Activated CD4-positive, CD25-positive, alpha-beta regulatory T cell treated with anti-CD3 and anti-CD28 coated beads, Interleukin-2, amount 50 U/mL, for 16 hours (primary cell): ENCODE measurements at places on chromosomes 5 and 9.

GRCh38 chr9:110179734-110180133 is 28.2 kb downstream of the C9orf152 start:
- DNase-seq: no peak

DNA sequence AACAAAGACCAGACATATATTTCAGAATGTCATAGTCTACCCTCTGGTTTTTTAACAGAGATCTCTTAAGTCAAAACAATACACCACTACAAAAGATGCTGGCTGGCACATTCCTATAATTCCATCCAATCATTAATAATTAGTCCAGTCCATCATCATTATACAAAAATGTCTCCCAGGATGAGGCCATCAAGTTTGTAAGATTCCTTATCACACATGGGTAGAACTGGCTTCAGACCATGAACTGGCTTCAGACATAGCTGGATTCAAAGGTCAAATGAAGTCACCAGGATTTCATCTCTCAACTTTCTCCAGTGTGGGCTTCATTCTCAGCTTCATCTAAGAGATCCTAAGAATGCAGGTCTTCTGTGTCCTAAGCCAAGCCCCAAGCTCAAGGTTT is 147.1 kb downstream of the ENC1 start:
- no peak for DNase-seq

- DNase-seq: no peak
Measured at GRCh38 chr5:97729938-97730337, 546.9 kb upstream of the RIOK2 start.

DNA sequence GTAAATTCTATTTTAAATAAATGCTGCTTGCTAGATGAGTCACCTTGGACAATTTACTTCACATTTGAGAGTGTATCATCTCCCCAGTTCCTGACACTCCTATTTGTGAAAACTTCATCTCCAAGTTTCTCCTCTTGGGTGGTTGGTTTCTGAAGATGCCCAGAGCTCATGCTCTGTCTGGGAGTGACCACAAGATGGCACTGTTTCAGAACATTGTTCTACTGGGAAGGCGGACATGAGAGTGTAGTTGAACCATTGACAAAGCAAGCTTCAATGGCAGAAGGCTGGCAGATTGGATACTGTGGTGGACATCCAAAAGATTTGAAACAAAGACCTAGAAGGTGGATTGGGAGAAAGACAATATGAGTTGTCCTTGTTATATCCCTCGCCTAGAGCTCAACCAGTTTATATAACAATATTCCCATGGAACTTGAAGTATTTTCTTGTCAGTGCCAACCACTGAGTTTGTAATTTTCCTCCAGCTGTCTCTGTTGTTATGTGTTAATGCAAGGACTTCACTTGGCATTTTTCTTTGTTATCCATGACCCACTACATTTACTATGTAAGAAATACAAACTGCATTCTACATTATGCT is 234.3 kb upstream of the ANKH start:
- no peak for DNase-seq

GRCh38 chr9:127707766-127708165 is 978 bp downstream of the CFAP157 start:
- no peak for DNase-seq

- DNase-seq: peak; percentile 4
Measured at GRCh38 chr5:77774981-77775789, 954 bp downstream of the TBCA start.

- no peak for DNase-seq
Measured at GRCh38 chr9:4260661-4261060, 39.2 kb downstream of the GLIS3 start.

DNA sequence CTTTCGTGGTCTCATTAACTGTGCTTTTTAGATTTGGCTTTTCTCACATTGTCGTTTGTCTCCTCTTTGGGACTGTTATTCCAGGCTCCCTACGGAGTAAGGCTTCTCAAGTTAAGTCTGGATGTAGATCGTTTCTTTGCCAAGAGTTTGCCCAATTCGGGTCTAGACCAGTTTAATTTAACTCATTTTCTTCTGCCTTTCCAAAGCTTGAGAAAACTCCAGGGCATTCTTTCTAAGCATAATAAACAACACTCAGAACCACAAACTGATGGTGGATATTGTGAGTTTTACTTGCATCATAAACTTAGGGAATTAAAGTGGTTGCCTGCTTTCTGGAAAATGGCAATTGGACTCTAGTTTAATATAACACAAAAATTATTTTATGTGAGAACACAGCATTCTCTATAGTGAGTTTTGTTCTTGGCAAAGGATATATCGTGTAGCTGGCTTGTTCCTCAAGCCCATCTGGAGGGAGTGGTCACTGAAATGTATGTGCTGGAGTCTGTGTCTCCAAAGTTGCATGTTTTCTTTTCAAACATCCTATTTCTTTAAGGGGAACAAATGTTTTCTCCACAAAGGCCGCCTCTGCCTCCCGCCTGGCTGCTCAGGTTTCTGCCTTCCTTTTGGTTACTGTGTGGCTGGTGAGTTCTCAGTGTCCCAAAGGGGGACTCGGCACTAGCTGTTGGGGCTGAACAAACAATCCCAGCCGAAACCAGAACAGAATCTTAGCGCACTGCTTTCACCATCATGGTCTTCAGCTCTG is 211.3 kb upstream of the FBN2 start:
- DNase-seq: no peak

- no peak for DNase-seq
Measured at GRCh38 chr5:80041527-80041926, 6.4 kb downstream of the THBS4 start.

DNA sequence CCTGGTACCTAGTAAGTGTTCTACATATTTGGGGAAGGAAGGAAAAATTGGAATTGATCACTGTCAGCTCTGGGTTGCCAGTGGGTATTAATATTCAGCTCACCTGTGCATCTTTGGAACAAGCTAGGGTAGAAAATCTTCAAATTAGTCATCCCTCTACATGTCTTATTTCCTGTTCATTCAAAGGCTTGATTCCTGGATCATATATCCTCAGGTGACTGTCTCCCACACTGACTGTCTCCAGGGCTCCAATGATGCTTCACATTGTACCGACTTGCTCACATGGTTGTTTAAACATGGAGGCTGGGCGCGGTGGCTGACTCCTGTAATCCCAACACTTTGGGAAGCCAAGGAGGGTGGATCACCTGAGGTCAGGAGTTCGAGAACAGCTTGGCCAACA is 11.6 kb upstream of the SUSD1 start:
- DNase-seq: no peak

DNA sequence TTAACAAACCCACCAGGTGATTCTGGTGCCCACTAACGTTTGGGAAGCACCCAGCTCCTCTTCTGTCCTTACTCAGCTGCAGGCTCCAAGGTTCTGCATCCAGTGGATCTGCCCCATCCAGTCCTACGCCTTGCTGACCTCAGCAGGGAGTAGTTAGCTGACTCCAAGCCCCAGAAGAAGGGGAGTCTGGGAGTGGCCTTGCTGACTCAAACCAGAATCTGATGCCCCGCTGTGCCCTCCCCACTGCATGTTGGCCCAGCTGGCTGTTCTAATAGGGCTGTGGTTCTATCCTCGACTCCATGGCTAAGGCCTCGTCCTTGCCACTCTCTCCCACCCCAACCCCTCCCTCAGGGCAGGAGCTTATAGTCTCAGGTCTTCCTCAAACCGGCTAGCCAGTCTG is 136.3 kb downstream of the TTLL11 start:
- no peak for DNase-seq

GRCh38 chr9:74041588-74041987 is 455.5 kb upstream of the RORB start:
- no peak for DNase-seq

DNA sequence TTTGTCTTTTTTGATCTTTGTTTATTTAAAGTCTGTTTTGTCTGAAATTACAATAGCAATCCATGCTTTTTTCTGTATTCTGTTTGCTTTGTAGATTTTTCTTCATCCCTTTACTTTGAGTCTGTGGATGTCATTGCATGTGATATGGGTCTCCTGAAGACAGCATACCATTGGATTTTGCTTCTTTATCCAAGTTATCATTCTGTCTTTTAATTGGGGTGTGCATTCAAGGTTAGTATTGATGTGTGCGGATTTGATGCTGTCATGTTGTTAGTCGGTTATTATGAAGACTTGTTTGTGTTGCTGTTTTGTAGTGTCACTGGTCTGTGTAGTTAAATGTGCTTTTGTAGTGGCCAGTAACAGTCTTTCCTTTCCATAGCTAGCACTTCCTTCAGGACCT is 23.0 kb downstream of the POLK start:
- DNase-seq: no peak

DNA sequence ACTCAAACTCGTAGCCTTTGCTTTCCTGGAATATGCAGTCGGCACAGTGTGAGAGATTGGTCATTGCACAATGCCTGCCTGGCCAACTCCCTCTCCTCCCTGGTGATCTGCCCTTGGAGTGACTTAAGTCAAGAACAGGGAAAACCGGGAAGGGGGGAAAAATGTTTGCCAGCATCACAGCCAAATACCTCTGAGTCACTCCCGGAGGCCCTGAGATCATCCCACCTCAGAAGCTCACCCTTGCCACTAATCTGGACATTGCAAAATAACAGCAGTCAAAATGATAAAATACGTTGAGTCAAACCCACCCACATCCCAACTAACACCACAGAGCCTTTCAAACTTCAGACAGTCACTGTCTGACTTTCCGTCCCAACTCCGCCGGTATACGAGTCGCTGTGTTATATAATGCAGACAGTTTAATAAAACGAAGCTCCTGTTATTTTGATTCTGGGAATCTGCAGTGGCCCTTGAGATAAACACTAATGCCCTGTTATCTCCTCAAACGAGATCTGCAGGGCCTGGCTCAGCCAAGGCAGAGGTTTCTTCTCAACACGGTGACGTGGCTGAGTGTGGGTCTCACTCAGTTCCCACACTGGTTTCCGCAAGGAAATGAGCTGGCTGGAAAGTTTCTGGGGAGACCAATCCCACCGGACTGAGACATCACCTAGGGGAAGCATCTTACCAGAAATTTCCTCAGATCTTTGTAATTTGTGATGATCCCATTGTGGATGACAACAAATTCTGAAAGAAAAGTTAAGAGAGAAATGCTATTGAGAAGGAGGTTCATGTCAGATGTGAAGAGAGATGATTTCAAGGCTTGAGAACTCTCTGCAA is 22.1 kb downstream of the GFPT2 start:
- no peak for DNase-seq

GRCh38 chr5:6572086-6572824 is 60.6 kb downstream of the NSUN2 start:
- no peak for DNase-seq

GRCh38 chr5:73096239-73096575 is 24.2 kb upstream of the TMEM171 start:
- DNase-seq: no peak

GRCh38 chr5:90696153-90696552 is 137.6 kb downstream of the ADGRV1 start:
- DNase-seq: no peak

DNA sequence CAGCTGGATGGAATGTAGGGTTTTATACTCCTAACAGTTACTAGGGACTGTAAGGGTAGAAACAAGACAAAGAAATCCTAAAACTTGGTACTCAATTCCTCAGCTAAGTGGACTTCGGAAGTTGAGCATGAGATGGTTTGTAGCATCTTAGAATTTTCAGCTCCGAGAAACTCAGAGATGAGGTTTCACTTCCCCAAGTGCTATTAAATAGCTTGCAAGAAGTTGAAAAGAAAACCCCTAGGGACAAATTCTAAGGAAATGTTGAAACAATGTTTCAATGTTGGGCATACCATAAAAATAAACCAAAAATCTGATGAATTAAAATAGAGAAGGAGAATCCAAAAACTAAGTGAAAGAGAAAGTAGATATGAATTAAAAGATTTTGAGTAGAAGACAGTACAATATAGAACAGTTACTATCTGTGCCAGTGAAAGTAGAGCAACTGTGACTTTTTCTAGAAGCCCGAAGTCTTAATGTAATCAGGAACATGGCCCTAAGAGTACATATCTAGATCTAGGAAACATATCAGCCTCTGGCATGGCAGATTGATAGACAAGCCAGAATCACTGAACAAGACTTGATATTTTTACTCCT is 308.6 kb upstream of the RGMB start:
- DNase-seq: no peak

DNA sequence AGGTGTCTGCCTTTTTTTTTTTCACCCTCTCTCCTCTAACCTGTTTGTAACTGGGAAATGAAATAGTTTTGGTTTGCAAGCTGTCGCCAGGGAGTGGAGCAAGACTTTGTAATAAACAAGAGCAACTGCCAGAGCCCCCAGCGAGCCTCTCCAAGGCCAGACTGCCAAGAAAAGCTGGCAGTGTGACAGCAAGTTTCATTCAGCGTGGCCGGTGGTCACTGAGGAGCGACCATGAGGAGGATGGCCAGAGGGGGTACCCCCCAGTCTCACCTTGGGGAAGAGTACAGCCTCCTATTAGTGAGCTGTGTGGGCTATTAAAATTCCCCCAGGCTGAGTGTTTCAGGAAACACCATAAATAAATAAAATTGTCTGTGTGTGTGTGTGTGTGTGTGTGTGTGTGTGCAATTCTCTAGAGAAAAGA is 49.9 kb downstream of the ZFAND5 start:
- no peak for DNase-seq

- no peak for DNase-seq
Measured at GRCh38 chr5:13566871-13567339, 377.6 kb downstream of the DNAH5 start.

DNA sequence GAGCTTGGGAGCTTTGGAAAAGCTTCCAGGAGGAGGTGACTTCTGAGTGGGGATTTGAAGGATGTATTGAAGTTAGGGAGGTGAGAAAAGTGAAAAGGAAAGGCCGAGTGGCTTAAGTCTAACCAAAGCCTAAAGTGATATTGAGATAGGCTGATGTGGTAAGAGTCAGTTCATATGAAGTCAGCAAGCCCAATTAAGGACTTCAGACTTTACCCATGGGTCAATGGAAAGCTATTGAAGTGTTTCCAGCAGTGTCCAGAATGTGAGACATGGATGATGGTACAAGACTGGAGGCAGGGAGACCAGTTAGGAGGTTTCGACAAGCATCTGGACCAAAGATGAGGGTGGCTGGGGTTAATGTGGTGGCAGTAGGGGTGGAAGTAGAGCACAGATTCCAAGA is 134.3 kb upstream of the WWC1 start:
- no peak for DNase-seq

- peak; percentile 89 for DNase-seq
Measured at GRCh38 chr5:140174465-140175366, at the start of gene CYSTM1. CYSTM1 (plus strand) TSS chr5:140175188; CDS start chr5:140194466, 19,278 bp downstream.
